ENCODE measurements at places on chromosomes 4 and X. TPM values are rescaled to one million over a fixed set of nuclear protein-coding genes. Genes with fewer than 3 reads are reported as not detected.
A peak's percentile ranks its signal among the peaks of the same experiment; 100 is the strongest.

DNA sequence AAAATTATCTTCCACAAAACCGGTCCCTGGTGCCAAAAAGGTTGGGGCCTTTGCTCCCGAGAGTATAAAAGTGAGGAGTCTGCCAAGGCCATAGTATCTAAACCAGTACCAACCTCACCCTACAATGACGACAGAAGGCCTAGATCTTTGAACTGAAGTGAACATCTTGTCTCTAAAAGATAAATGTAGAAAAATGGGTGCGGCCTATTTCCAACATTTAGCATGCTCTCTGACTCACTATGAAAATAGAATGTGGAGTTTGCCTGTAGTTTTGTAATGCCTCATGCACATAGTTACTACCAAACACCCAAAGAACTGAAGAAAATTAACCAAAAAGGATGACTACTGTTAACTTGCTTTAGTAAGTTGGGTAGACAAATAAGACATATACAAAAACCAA lies 218.4 kb downstream of the SLITRK2 start:
- no peaks in the 10 kb centered on the region for H3K27me3 ChIP-seq
- H3K27ac ChIP-seq = no peak overlapping the region
- no peaks in the 10 kb centered on the region for H3K4me1 ChIP-seq
- H3K4me3 ChIP-seq = no peak overlapping the region
- no peak for DNase-seq

DNA sequence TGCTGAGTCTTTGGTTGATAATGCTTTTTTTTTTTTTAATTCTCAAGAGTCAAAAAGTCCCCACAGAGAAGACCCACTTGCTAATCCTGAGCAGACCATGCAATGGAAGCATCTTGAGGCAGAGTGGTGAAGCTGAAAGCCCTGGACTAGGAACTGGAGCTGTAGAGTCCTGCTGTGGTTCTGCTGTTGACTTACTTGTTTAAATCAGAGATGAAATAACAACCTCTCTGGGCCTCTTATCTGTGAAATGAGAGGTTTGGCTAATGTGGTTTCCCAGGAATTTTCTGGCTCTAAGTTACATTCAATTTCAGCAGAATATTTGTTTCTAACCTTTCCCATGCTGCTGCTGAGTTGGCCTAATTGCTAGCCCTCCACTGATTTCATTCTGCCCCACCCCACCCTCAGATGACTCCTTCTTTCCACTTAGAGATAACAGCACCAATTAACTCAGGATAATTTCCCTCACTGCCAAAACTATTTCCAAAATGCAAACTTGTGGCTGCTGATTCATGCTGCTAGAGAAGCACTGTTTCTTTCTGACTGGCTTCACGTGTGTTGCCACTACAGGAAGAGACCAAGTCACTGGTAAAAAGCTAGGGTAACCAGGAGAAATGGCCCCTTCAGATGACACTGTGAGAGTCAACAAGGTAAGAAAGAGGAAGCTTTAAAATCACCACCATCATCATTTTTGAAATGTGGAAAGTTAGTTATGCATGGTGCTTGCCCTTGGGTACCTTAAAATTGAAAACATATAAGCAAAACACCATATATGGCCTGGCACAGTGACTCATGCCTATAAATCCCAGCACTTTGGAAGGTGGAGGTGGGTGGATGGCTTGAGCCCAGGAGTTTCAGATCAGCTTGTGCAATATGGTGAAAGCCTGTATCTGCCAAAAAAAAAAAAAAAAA lies 326.4 kb downstream of the DCHS2 start:
- no peaks in the 10 kb centered on the region for H3K36me3 ChIP-seq
- no peak overlapping the region for H3K4me3 ChIP-seq
- no peak for DNase-seq
- H3K27ac ChIP-seq = peak overlapping the region; percentile 1

DNA sequence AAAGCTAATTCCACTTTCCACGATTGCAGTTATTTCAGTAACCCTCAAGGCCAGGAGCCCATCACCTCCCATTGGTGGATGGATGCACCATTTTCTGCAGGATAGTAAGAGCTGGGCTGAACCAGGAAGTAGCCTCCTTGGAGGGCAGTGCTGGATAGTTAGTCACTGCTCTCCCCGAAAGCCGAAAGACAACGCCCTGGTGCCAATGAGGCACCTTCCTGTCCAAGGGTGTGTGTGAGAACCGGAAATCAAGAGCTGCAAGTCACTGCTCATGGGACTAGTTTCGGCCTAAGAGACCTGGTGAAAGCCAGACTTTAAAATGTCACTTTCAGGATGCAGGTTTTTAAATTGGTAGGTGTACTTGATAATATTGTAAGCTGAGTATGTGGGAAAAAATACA lies 203.8 kb upstream of the HS3ST1 start:
- no peak overlapping the region for H3K4me3 ChIP-seq
- no peaks in the 10 kb centered on the region for H3K4me1 ChIP-seq
- no peak overlapping the region for H3K27ac ChIP-seq
- H3K27me3 ChIP-seq = no peaks in the 10 kb centered on the region
- no peak for DNase-seq

DNA sequence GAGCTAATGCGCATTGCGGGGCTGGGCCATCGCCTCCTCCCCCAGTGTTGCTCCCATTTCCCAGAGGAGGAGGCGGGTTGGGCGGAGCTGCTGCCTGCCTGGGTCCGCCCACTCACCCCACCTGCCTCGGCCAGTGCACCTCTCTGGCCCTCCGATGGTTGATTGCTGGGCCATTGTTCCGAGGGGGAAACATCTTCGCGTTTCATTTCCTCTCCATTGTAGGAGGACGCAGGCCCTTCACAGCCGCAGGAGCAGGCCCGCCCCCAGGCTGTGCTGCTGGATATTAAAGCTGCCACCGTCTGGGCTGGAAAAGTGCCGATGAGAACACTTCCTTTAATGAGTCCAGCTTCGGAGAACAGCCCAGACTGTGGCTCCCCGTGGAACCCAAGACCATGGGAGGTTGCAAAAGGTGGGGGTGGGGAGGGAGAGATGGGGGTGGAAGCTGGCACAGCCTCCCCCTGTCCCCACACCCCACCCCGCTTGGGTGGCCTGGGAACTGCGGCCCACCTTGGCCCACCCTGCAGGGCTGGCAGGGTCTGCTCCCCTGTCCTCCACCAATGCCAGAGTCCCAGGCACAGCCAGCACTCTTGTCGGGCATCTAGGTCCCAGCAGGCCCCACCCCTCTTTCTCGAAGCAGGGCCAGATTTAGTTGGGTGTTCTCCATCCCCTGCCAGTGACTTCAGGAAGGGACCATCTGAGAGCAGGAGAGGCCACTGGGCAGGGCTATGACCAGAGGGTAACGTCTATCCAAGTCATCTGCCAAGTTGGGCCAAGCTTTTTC lies 96.6 kb downstream of the ADRA2C start:
- H3K36me3 ChIP-seq = no peaks in the 10 kb centered on the region
- no peaks in the 10 kb centered on the region for H3K27me3 ChIP-seq
- H3K27ac ChIP-seq = no peak overlapping the region
- H3K4me3 ChIP-seq = no peak overlapping the region
- H3K4me1 ChIP-seq = no peaks in the 10 kb centered on the region

GRCh38 chrX:68018248-68019203 lies 414.8 kb downstream of the OPHN1 start:
- no peaks in the 10 kb centered on the region for H3K27me3 ChIP-seq
- no peaks in the 10 kb centered on the region for H3K4me1 ChIP-seq
- no peaks in the 10 kb centered on the region for H3K36me3 ChIP-seq
- H3K27ac ChIP-seq = no peak overlapping the region
- DNase-seq = no peak
- H3K4me3 ChIP-seq = no peak overlapping the region

DNA sequence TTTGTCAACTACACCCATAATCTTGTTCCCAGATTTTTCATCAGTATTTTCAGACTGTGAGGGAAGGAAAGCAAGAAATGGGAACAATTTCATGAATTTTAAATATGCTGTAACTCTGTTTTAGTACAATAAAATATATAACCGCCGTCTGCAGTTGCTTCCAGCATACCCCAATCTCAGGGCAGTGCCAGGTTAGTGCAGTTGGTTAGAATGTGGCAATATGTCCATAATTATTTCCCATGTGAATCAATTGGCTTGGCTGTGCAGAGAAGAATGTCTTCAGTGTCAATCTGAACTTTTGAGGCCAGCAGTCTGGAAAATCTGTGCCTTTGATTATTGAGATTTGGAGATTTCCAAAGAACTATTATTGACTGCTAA lies 5.0 kb upstream of the MMAA start:
- no peak overlapping the region for H3K27ac ChIP-seq
- no peak for DNase-seq
- no peak overlapping the region for H3K4me3 ChIP-seq
- no peaks in the 10 kb centered on the region for H3K36me3 ChIP-seq
- H3K27me3 ChIP-seq = peaks cover 8% of the 10 kb centered on the region

GRCh38 chr4:104967034-104967401 lies 179.7 kb upstream of the TET2 start:
- H3K27me3 ChIP-seq = peaks cover 5% of the 10 kb centered on the region
- peaks cover 17% of the 10 kb centered on the region for H3K4me1 ChIP-seq
- DNase-seq = no peak
- peak overlapping the region; percentile 91 for H3K27ac ChIP-seq
- peak overlapping the region; percentile 63 for H3K4me3 ChIP-seq

GRCh38 chr4:7773401-7774180 lies 166.1 kb downstream of the AFAP1 start:
- peaks cover 16% of the 10 kb centered on the region for H3K36me3 ChIP-seq
- peaks cover 23% of the 10 kb centered on the region for H3K4me1 ChIP-seq
- H3K27ac ChIP-seq = no peak overlapping the region
- DNase-seq = no peak
- H3K27me3 ChIP-seq = peaks cover 2% of the 10 kb centered on the region
- H3K4me3 ChIP-seq = no peak overlapping the region

DNA sequence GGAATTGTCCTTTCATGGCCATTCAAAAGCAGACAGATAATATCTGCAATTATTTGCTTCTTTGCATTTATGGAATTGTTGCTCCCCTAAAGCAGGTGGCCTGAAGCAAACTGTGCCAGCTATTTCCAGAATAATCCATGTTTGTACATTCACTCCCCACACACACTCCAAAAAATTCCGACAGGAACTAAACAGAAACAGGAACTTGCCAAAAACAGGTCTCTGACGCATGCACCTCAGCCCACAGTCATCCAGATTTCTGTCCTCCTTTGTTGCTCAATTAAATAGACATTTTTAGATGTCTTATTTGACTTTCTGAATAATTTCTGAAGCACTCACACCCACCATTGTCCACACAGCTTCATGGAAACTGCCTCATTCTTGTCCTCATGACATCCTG lies 71.5 kb upstream of the EDNRA start:
- no peak overlapping the region for H3K4me3 ChIP-seq
- no peak overlapping the region for H3K27ac ChIP-seq
- H3K36me3 ChIP-seq = no peaks in the 10 kb centered on the region
- no peak for DNase-seq

GRCh38 chr4:68518889-68519288 lies 57.2 kb downstream of the UGT2B17 start:
- no peak overlapping the region for H3K4me3 ChIP-seq
- H3K27ac ChIP-seq = no peak overlapping the region
- H3K36me3 ChIP-seq = no peaks in the 10 kb centered on the region
- no peaks in the 10 kb centered on the region for H3K27me3 ChIP-seq
- DNase-seq = no peak

- H3K27ac ChIP-seq = no peak overlapping the region
- no peaks in the 10 kb centered on the region for H3K4me1 ChIP-seq
- no peak overlapping the region for H3K4me3 ChIP-seq
- DNase-seq = no peak
These were observed 105.6 kb downstream of the CNKSR2 start for GRCh38 chrX:21479695-21480270.

DNA sequence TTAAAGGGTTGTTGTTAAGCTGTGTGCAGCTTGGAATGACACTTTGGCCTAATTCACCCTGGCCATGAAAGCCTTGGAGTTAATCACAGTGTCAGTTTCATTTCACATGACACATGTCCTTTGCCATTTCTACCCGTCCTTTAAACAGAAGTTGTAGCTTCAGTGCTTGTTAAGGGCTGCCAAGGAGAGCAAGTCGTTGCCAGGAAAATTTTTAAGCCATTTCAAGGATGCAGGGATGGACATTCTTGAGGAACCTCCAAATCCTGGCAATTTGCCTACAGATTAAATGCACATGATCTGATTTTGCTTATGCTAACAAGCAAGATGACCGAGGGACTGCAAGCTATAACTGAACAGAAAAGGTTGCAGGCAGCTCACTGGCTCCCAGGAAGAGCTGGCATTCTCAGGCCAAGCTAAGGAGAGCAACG lies 40.5 kb downstream of the SETD7 start:
- no peaks in the 10 kb centered on the region for H3K27me3 ChIP-seq
- no peaks in the 10 kb centered on the region for H3K4me1 ChIP-seq
- no peak overlapping the region for H3K4me3 ChIP-seq
- DNase-seq = no peak
- H3K27ac ChIP-seq = no peak overlapping the region

GRCh38 chr4:19987746-19988145 lies 264.0 kb upstream of the SLIT2 start:
- H3K4me3 ChIP-seq = no peak overlapping the region
- H3K36me3 ChIP-seq = no peaks in the 10 kb centered on the region
- H3K27ac ChIP-seq = no peak overlapping the region

DNA sequence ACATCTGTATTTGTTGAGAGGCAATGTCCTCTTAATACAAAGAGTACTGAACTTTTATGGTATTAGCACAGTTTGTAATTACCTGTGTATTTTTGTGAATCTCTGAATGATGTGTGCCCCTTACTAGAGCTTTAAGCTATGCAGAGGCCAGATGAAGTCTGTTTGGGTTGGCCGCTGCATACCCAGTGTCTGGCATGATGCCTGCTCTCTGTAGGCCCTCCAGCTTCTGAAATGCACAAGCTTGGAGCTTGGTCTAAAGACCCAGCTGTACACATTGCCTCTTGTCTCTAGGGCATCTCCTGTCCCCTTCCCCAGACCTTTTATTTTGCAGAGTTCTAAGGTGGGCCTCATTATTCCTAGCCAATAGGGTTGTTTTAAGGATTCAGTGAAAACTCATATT lies 68.6 kb downstream of the CDS1 start:
- H3K4me3 ChIP-seq = no peak overlapping the region
- no peaks in the 10 kb centered on the region for H3K4me1 ChIP-seq
- no peak overlapping the region for H3K27ac ChIP-seq
- no peaks in the 10 kb centered on the region for H3K27me3 ChIP-seq
- H3K36me3 ChIP-seq = no peaks in the 10 kb centered on the region

PNPLA4 gene
- total RNA-seq = 5.2 TPM

DOK7 gene
- not detected for total RNA-seq

GLUD2 gene
- total RNA-seq = 0.71 TPM

TRPC3 gene
- total RNA-seq = 2.5 TPM

TNIP3 gene
- total RNA-seq = 21.9 TPM

FGFBP1 gene
- not detected for total RNA-seq

ARHGAP6 gene
- total RNA-seq = not detected

FDCSP gene
- not detected for total RNA-seq

MPP1 gene
- 28.7 TPM for total RNA-seq

Measured in activated T-helper 1 cell treated with anti-CD3 and anti-CD28 coated beads, Interleukin-12 subunit alpha, Interleukin-12 subunit beta, Interleukin-2, Interleukin-4 antibody, amounts not matched to agents 30 ng/mL and 10 ng/mL and 1 ng/mL, durations not matched to agents 14 hours and 24 hours and 36 hours (primary cell).